ENCODE measurements at places on chromosomes 6 and 20. TPM values are rescaled to one million over a fixed set of nuclear protein-coding genes. Genes with fewer than 3 reads are reported as not detected.

GRCh38 chr20:60354024-60354580, 395.9 kb downstream of the CDH26 start:
- H3K36me3 ChIP-seq = no peaks in the 10 kb centered on the region
- H3K27me3 ChIP-seq = no peaks in the 10 kb centered on the region
- H3K4me1 ChIP-seq = no peaks in the 10 kb centered on the region
- H3K27ac ChIP-seq = no peak overlapping the region
- H3K4me3 ChIP-seq = no peak overlapping the region
- no peak for DNase-seq

DNA sequence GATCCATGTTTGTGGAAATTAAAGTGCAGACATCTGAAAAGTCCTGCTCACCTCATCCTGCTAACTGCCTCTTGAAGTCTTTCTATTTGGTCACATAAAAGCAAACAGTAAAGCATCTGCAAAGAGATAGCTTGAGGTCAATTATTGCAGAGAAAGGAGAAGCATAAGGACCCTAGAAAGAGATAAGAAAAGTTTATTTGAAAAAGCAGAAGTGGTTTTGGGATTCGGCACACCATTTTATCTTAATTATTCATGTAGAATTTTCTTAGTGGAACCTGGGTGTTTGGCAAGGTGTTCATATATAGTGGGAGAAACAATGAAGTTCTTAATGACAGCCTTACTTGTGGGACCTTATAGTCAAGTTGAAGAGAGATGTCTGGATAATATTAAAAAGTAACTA, 280.8 kb downstream of the CENPW start:
- H3K36me3 ChIP-seq = no peaks in the 10 kb centered on the region
- no peaks in the 10 kb centered on the region for H3K27me3 ChIP-seq
- no peak for DNase-seq
- H3K27ac ChIP-seq = no peak overlapping the region
- no peaks in the 10 kb centered on the region for H3K4me1 ChIP-seq

- no peaks in the 10 kb centered on the region for H3K36me3 ChIP-seq
- no peak for DNase-seq
- no peak overlapping the region for H3K4me3 ChIP-seq
- peaks cover 2% of the 10 kb centered on the region for H3K27me3 ChIP-seq
Measured at GRCh38 chr6:89242574-89243330, 25.6 kb upstream of the GABRR1 start.

DNA sequence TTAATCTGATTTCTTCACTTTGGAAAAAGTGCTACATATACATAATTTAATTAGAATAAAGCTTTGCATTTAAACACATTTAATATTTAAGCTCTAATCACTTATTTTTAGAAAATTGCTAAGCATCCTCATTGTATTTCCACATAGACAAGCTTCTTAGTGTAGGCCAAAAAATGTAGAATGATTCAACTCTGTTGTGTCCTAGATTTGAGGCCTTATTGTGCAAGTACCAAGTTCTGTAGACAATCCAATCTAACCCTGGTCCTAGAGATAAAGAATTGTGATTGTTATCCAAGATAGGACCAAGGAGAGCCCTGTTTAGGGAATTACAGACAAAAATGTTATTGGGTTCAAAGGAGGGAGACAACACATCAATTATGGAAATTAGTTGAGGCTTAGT, 27.6 kb downstream of the MRAP2 start:
- DNase-seq = no peak
- no peak overlapping the region for H3K4me3 ChIP-seq
- H3K27me3 ChIP-seq = no peaks in the 10 kb centered on the region
- H3K36me3 ChIP-seq = no peaks in the 10 kb centered on the region

GRCh38 chr6:77136086-77136485, 327.2 kb downstream of the HTR1B start:
- H3K36me3 ChIP-seq = no peaks in the 10 kb centered on the region
- no peak overlapping the region for H3K27ac ChIP-seq
- DNase-seq = no peak
- no peaks in the 10 kb centered on the region for H3K4me1 ChIP-seq

GRCh38 chr20:23094213-23094896, 8.2 kb upstream of the CD93 start:
- no peak overlapping the region for H3K27ac ChIP-seq
- no peaks in the 10 kb centered on the region for H3K36me3 ChIP-seq
- DNase-seq = peak; percentile 18
- H3K4me3 ChIP-seq = no peak overlapping the region

Gene PARD6B
- 6.3 TPM for total RNA-seq
